ENCODE measurements at places on chromosomes 2 and 18.

DNA sequence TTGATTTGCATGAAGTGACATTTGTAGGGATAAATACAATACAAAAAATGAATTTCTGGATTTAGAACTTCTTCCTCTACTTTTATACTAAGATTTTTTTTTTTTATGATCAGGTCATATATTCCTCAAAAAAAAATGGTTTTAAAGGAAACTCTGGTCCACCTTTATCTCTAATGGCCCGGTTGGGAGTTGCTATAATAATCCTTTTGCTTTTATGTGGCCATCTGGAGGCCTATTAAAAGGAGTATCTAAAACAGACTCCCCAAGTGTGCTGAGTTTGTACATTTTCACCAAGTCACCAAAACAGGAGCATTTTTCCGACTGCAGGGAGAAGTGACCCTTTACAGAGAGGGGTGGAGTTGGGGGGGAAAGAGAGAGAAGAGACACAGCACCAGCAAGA is 329.2 kb upstream of the FIGN start:
- no peak for DNase-seq

DNA sequence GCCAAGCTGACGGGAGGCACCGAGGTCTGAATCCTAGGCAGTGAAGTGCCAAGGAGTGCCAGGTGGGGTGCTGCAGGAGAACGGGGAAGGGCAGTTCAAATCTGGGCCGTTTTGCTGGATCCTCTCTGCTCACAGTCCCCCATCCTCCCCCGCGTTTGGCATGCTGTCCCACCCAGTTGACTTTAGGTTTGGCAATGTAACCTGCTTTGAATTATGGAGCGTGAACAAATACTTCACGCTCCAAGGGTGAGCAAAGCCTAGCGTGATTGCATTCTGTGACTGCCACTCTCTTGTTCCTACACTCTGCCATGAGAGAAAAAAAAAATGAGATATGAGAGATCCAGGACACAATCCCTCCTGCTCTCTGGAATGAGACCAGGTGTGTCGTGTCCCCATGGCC is 381.9 kb downstream of the ZNF516 start:
- DNase-seq = no peak

GRCh38 chr18:9764011-9764481 is 55.9 kb downstream of the RAB31 start:
- no peak for DNase-seq

DNA sequence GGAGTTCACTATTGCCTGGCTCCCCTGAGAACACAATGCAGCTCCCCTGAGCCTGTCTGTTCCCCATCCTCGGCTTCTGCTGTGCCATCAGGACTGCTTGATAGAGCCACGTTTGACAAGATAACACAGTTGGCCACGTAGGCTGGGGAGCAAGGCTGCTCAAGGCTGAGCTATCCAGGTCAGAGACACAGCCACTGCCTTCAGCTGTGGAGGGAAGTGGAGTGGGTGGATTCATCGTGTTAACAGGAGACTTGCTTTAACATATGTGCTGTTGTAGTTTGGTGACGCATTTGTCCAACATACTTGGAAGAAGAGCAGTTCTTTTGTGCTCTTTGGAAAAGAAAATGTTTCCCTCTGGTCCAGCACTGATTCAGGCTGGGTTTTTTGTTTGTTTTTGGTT is 68.8 kb downstream of the WDSUB1 start:
- DNase-seq = no peak

- no peak for DNase-seq
Observed at GRCh38 chr2:39922679-39923405, 143.8 kb upstream of the THUMPD2 start.

- DNase-seq = no peak
Observed at GRCh38 chr2:207928079-207928478, 97.2 kb downstream of the PLEKHM3 start.

DNA sequence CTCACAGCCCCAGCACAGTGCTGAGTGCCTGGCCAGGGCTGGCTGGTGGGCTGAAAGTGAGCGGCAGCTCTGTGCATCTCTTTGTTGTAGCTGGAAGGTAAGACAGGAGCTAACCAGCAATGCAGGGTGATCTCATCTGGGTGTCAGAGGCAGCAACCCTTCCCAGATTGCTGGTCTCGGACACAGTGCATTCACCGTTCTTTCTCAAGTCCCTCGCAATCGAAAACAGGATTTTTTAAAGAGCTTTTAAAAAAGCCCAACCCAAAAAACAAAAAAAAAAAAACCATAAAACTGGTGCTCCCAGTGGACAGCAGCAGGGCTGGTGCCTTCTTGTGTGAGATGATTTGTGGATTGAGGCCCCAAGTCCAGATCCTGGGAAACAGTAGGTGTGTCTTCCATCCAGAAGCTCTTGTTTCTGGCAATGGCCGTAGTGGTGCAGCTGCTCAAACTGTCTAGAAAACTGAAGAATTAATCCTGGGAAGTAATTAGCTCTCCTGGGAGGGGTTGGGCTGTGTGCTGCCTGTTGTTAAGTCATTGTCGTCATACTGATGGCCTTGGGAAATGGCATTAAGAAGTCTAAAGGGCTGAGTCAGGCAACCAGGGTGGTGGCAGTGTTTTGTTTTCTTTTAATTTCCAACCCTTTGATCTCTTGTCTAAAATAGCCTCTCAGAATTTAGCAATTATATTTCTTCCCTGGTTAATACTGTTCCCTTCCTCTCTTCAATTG is 156.7 kb downstream of the KLHL29 start:
- no peak for DNase-seq
